ENCODE measurements at places on chromosomes 6 and 20. TPM values are rescaled to one million over a fixed set of nuclear protein-coding genes. Genes with fewer than 3 reads are reported as not detected.

The ANKRD66 gene
- total RNA-seq = not detected

DNA sequence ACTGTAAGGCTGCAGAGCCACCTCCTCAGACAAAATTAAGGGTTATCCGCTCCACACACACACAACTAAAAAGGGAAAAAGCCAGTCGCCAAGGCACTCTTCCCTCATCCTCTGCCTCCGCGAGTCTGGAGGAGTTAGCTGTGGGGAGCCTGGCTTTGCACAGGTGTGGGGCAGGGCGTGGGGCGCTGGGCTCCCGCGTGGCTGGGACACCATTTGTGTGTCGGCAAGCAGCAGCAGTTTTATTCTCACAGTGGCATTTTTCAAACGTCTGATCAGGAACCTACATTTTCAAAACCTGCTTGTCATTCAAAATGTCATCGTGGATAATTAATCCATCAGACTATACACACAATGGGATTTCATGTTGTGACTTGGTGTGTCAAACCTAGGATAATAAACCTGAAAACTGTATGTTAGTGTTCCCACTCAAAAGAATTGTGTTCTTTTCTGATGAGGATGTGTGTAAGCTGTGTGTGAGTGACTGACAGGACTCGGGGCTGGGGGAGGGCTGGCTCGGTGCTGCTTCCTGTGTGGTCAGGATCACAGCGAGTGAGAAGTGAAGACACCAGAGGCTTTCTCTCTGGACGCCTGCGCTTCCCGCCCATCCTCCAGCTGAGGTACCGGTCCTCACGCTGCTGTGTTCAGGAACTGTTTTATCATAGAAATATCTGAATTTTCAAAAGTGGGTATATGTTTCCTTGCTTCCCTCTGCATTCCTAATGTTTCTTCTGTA, 83.1 kb downstream of the IRF4 start:
- DNase-seq = peak; percentile 20

GRCh38 chr20:55678970-55679667, 326.2 kb downstream of the CBLN4 start:
- DNase-seq = no peak

The ATP6V1G2 gene
- 1.1 TPM for total RNA-seq

The UFL1 gene
- total RNA-seq = 10.9 TPM

DNA sequence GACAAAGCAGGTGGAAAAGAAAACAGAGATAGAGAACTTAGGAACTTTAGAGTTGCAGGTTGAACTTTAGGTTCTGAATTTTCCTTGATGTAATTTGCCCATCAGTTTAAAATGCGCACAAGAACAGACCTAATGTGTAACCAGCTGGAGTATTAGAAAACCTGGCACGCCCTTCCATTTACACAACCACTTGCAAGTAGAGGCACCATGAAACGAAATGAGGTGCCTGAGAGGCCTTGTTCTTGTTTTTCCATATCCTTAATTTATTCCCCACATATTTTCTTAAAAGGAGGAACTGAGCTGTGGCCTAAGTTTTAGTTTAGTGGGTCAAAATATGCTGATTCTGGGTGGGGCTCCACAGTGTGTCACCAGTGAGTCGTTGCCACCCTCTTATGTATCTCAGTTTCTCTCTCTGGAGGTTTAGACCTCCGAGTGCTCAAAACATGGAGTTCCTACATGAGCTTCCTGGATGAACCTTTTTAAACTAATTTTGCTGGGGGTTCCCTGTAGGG, 17.2 kb upstream of the IL22RA2 start:
- DNase-seq = no peak

- DNase-seq = peak; percentile 16
These were observed 596.8 kb upstream of the JAG1 start for GRCh38 chr20:11270566-11270965.

The TBX18 gene
- not detected for total RNA-seq

DNA sequence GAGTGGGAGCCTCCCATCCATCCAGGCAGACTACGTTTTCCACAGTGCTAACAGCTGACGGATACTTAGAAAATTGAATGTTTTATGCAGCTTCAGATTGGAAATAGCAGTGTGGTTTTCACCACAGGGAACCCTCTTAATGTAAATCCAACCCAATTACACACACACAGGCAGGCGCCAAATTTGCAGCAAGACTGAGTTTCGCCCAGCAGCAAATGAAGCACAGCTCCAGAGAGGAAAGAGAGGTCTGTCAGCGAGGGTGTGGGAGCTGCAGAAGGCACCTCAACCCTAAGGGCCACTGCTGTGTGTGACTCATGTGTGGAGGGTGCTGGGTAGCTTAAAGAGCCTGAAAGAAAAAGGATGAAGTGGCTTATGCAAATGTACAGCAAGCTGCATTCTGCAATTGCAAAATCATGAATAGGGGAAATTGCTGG, 365.7 kb downstream of the MAFB start:
- no peak for DNase-seq

The FNDC11 gene
- total RNA-seq = 0.40 TPM

DNA sequence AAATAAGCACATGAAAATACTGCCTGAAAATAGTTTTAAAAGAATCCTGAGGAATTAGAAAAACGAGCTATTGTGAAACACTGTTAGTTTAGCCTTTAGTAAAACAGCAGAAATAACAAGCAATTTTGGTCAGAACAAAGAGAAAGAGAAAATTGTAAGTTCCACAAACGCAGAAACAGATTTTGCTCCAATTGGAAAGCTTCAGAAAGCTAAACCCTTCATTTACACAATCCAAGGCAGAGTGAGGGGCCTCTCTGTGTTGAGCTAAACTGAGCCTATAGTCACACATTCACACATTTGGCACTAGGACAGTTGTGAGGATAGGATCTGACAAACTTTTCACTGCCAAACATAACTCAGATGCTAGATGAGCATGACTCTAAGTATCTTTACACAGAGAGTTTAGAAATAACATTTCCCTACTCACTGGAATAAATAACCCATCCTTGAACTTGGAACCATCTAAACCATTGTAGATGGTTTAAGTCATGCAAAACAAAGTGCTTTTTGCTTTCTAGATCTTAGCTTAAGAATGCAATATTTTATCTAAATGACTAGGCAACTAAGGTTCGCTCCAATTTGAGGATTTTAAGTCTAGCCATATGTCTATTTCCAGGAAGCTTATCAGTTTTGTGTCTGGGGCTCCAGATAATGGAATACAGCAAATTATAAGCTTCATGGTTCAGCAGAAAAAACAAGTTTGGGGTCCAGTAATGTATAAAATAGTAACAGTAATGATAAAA, 122.6 kb downstream of the SGK1 start:
- no peak for DNase-seq

GRCh38 chr6:80338201-80338836, 231.8 kb downstream of the BCKDHB start:
- peak; percentile 70 for DNase-seq

All from PC-3 (cell line).